ENCODE measurements at places on chromosomes 3 and 15.

- no peak for DNase-seq
Observed at GRCh38 chr15:99324700-99325099, 73.4 kb downstream of the LRRC28 start.

DNA sequence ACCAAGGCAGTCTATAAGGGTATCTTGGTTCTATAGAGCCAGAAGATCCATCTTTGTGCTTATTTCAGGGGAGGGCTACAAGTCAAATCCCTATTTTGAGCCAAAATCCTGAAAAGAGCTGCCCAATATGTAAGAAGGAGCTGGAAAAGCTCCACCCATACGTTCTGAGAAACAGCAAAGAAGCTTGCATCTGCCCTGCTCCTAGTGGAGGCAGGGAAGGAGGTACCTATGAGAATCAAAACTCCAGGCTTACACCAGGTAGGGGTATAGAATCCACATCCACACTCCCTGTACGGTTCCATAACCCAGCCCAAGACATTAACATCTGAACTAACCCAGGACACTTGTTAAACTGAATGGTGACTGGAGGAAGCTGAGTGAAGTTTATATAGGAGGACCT is 30.0 kb downstream of the PHC3 start:
- no peak for DNase-seq

- no peak for DNase-seq
Observed at GRCh38 chr3:41602121-41602520, 359.8 kb downstream of the ULK4 start.

GRCh38 chr3:99854756-99855298 is 37.2 kb downstream of the CMSS1 start:
- DNase-seq, result no peak

DNA sequence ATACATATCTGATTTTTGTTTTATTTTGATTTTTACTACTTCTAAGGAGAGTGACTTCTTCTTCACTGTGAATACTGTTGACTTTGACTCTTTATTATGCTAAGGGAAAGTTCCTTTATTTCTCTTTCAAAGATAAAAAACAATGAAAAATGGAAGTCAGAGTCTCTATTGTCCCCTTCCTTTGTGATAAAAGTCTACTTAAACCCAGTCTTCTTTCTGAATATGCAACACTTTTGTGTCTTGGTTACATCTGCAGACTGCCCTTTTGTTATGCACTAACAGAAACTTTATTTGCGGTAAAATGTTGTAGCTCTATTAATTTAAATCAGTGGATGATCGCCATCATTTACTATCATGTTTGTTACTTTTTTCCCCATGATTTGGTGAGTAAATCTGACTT is 13.2 kb downstream of the PARP15 start:
- no peak for DNase-seq

Measured in stimulated activated CD8-positive, alpha-beta memory T cell treated with anti-CD3 and anti-CD28 coated beads, Interleukin-15, amount 100 ng/mL, for 1 hour (primary cell).